ENCODE measurements at places on chromosomes 11 and 22.

GRCh38 chr11:67351275-67352005, 1.9 kb downstream of the POLD4 start:
- peak; percentile 34 for DNase-seq

DNA sequence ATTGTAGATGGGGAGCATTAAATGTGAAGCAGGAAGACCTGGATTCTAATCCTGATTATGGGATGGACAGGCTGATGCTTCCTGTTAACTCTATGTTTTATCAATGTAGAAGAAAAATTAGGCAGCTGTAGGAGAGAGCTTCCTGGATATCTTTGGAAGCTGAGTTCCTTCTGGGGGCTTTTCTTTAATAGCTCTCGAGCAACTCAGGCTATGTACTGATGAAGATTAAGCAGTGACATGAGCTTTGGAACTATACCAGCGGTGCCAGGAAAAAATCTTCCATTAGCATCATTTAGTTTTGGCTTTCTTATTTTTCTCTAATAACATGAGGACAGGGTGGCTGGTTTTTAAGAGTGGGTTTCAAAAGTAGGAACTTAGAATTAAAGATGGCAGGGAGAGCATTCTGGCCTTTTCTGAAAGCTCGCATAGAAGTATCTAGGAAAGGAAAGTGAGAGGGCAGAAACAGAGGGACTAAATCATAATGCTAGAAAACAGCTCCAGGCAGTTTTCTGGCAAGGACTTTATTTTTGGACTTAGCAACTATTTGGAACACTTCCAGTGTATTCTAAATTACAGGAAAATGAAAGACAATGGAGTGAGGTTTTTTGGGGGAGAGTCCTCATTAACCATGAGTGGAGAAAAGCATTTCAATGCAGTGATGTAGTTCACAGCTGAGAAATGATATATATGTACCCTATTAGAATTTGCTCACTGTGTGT, 69.2 kb upstream of the RRM1 start:
- no peak for DNase-seq

- no peak for DNase-seq
Measured at GRCh38 chr11:110323786-110324185, 27.4 kb upstream of the RDX start.

- no peak for DNase-seq
Measured at GRCh38 chr11:34458525-34458924, 19.8 kb downstream of the CAT start.

GRCh38 chr11:91625495-91625894, 599.1 kb upstream of the FAT3 start:
- DNase-seq = no peak

GRCh38 chr22:45883811-45884170, 93.2 kb downstream of the WNT7B start:
- DNase-seq = no peak

DNA sequence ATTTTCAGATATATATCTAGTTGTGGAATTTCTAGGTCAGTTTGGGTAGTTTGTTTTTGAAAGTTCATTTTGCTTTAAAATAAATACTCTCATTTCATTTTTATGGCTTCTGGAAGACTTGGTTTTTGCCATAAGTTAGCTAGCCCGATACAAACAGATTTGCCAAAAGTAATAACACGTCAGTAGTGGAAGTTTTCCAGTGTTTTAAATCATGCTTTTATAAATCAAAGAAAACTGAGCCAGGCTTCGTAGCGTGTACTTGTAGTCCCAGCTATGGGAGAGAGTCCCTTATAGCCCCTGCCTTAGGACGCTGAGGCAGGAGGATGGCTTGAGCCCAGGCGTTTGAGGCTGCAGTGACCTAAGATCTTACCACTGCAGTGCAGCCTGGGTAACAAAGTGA, 21.7 kb upstream of the MICALL1 start:
- no peak for DNase-seq

- no peak for DNase-seq
Measured at GRCh38 chr11:95760941-95761340, 28.6 kb downstream of the FAM76B start.

DNA sequence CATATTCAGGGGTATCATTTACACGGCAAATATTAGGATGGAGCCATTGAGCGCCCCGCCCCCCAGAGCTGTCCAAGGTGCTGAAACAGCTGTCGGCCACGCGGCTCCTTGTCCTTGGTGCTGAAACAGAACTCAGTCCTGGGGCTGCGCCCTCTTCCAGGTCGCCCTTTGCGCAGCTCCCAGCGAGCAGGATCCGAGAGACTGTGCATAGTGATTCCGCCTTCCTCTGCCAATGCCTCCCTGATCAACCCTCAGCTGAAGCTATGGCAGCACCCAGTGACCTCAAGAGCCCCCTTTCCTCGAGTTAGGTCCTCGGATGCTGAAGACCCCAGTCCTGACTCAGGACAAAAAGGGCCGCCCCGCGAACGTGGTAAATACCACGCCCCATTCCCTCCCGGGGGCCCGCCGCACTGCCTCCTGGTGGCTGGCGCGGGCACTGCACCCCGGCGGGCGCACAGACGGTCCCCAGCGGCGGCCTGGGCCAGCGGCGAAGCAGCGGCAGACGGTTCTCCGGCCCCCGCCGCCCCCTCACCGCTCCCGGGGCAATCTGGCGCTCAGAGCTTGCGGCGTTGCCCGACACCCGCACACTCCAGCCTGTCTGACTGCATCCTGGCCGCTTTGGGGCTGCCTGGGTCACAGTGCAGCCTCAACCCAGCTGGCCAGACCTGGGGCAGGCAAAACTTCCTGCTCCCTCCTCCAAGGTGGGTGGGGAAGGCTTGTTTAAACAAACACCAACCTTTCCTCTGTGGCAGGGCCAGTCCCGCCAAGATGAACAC, 13.4 kb downstream of the SYT7 start:
- peak; percentile 41 for DNase-seq

GRCh38 chr22:45563362-45564040, 60.8 kb downstream of the FBLN1 start:
- DNase-seq = no peak

GRCh38 chr11:119743006-119743405, 14.0 kb upstream of the NECTIN1 start:
- no peak for DNase-seq

DNA sequence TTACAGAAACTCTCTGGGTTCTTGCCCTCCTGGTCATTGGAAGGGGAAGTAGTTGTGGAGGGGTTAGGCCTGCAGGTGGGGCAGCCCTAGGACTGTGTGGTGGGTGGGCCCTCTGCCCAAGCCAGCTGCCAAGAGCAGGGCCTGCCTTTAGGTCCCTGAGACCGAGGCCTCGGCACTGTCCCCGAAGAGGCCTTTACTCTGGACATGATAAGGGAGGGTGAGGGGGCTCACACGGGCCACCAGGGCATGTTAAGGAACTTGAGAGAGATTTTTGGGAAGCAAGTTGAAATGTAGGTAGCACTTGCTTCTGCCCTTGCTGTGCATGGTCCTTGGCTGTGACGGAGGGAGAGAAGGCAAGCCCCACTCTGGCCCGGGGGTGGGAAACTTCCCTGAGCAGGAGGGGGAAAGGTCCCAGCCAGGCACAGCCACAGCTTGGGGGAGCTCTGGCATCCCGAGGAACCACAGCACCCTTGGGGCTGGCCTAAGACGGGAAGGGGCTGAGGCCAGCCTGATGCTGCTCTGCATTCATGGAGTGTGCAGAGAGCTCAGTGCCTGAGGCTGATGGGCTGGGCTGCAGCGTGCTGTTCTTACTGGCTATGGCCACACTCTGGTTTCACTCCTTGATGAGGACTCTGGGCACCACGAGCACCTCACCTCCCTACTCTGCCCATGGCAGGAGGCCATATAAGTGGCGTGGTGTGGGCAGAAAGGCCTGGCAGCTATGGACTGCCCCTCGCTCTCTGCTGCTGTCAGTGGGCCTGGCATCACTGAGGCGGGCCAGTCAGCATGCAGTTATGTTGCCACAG, 7.8 kb upstream of the RANBP1 start:
- no peak for DNase-seq

- DNase-seq = no peak
Measured at GRCh38 chr11:70205049-70205725, 2.1 kb downstream of the FADD start.

- no peak for DNase-seq
Measured at GRCh38 chr22:32558681-32559355, 84.2 kb downstream of the FBXO7 start.

GRCh38 chr11:81839976-81840375, 893.7 kb downstream of the FAM181B start:
- DNase-seq = no peak

- DNase-seq = no peak
Measured at GRCh38 chr11:44659641-44660040, 67.1 kb upstream of the TSPAN18 start.

GRCh38 chr11:68032997-68033707, 2.7 kb downstream of the NDUFS8 start:
- no peak for DNase-seq

DNA sequence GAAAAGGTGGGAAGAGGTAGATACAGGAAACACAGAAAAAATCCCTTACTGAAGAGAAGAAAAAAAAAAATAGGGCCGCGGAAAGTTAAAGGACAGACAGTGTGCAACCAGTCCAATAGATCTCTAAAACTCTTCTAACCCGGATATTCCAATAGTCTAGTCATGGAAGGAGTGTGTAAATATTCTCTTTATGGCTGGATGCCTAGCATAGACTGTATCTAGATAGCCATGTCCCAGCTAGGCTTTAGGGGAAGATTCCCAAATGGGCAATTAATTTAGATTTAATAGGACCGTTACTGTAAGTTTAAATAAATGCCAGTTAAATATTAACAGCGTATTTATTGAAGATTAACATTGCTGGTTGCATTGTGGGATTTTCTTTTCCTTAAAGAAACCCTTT, 532.7 kb downstream of the NTM start:
- DNase-seq = no peak

GRCh38 chr11:71527576-71528210, 626 bp downstream of the KRTAP5-7 start:
- DNase-seq = no peak

GRCh38 chr11:134176284-134176683, 47.5 kb downstream of the NCAPD3 start:
- no peak for DNase-seq

GRCh38 chr11:123484448-123484847, 54.4 kb downstream of the GRAMD1B start:
- no peak for DNase-seq

GRCh38 chr11:37905707-37906417, 1307.8 kb upstream of the RAG2 start:
- DNase-seq = no peak

- DNase-seq = no peak
Measured at GRCh38 chr22:33561149-33561807, 359.0 kb downstream of the LARGE1 start.

DNA sequence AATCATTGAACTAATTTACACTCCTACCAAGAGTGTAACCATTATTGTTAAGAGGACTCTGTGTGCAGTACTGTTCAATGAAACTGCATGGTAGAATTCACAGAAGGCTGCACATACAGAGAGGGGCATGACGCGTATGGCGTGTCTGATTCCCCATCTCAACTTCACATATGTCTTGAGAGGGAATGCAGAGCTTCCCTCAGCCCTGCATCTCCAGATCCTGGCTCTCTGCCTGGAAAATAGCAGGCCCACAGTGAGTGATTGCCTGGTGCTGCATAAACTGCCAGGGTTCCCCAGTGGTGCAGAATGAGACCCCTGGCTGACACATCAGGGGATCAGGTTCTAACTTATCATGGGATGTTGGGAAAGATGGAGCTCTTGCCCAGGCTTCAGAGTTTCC, 260.2 kb upstream of the ISX start:
- no peak for DNase-seq

DNA sequence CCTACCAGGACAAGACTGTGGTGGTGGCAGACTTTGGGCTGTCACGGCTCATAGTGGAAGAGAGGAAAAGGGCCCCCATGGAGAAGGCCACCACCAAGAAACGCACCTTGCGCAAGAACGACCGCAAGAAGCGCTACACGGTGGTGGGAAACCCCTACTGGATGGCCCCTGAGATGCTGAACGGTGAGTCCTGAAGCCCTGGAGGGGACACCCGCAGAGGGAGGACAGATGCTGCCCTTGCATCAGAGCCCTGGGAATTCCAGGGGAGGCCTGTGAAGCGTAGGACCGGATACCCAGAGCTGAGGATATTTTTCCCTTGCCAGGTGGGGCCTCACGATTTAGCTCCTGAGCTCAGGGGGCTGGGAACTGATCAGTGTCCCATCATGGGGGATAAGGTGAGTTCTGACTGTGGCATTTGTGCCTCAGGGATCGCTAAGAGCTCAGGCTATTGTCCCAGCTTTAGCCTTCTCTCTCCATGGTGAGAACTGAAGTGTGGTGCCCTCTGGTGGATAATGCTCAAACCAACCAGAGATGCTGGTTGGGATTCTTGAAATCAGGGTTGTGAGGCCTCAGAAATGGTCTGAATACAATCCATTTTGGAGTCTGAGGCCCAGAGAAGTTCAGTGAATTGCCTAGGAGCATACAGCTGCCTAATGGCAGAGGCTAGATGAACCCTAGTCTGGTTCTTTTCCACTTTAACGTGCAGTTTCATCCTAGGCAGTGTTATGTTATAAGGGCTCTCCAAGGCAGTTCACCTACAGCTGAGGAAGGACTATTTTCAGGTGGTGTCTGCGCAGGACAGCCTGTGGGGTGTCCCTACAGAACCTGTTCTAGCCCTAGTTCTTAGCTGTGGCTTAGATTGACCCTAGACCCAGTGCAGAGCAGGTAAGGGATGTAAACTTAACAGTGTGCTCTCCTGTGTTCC, 19.5 kb downstream of the PIK3IP1 start:
- peak; percentile 17 for DNase-seq

- no peak for DNase-seq
Measured at GRCh38 chr11:80163011-80163410, 722.2 kb upstream of the TENM4 start.

GRCh38 chr11:79414644-79415317, 26.0 kb downstream of the TENM4 start:
- DNase-seq = no peak

GRCh38 chr11:13262096-13262495, 15.5 kb upstream of the BMAL1 start:
- no peak for DNase-seq

- DNase-seq = no peak
Measured at GRCh38 chr11:3091081-3091845, 34.0 kb upstream of the CARS1 start.

GRCh38 chr22:17920145-17920605, 104.2 kb downstream of the MICAL3 start:
- no peak for DNase-seq

- DNase-seq = no peak
Measured at GRCh38 chr11:87176044-87176443, 138.3 kb downstream of the TMEM135 start.

DNA sequence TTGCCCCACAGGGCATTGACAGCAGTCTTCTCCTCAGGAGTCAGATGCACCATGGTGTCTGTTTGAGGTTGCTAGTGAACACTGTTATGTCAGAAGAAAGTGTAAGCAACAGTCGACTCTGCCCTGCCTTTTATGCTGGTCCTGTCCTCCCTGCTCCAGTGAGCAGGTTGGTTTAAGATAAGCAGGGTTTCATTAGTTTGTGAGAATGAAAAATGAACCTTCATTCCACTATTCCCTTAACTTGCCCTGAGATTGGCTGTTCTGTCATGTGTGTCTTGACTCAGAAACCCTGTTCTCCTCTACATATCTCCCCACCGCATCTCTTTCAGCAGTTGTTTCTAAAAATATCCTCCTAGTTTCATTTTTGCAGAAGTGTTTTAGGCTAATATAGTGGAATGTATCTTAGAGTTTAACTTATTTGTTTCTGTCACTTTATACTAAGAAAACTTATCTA, at the start of gene HBD:
Gene HBD (minus strand): TSS at position 103 of the 454 bp plus-strand sequence. CDS start 50 bp downstream, at position 53.
- no peak for DNase-seq

Measured in activated naive CD8-positive, alpha-beta T cell treated with anti-CD3 and anti-CD28 coated beads, Interleukin-2, amount 50 U/mL, for 16 hours (primary cell).